GM23338 (cell line): ENCODE measurements at places on chromosomes 3 and 15. TPM values are rescaled to one million over a fixed set of nuclear protein-coding genes. Genes with fewer than 3 reads are reported as not detected.

The CYP8B1 gene
- total RNA-seq, result not detected in 2 replicates

The POLQ gene
- total RNA-seq, result 14.7 and 20.6 TPM in 2 replicates

The SEC61A1 gene
- total RNA-seq, result 170 and 184 TPM in 2 replicates

The ADAMTS17 gene
- 0.74 and 3.8 TPM in 2 replicates for total RNA-seq

The NUP210 gene
- total RNA-seq, result 72.7 and 73.9 TPM in 2 replicates

The PBRM1 gene
- 72.5 and 80.7 TPM in 2 replicates for total RNA-seq

The IQCF2 gene
- not detected in 2 replicates for total RNA-seq

The SKOR1 gene
- total RNA-seq, result 0.17 and 0.19 TPM in 2 replicates

The CDHR4 gene
- 0.24 TPM in 1 of 2 replicates, not detected in the other for total RNA-seq

The POPDC2 gene
- total RNA-seq, result not detected in 2 replicates

The GOLGA8G gene
- total RNA-seq, result not detected in 2 replicates

The GPR171 gene
- not detected in 2 replicates for total RNA-seq

The BUB1B gene
- 113 and 160 TPM in 2 replicates for total RNA-seq
